ENCODE measurements at places on chromosomes 7 and 10. TPM values are rescaled to one million over a fixed set of nuclear protein-coding genes. Genes with fewer than 3 reads are reported as not detected.

Gene SEMA3E
- total RNA-seq: 4.1 TPM

- no peak for DNase-seq
Measured at GRCh38 chr10:16458166-16458955, 21.6 kb downstream of the PTER start.

GRCh38 chr10:10714327-10714726 is 303.3 kb upstream of the CELF2 start:
- no peak for DNase-seq

Gene CYP26C1
- total RNA-seq: 0.85 TPM

GRCh38 chr10:102718220-102718619 is 3.8 kb downstream of the SFXN2 start:
- no peak for DNase-seq

DNA sequence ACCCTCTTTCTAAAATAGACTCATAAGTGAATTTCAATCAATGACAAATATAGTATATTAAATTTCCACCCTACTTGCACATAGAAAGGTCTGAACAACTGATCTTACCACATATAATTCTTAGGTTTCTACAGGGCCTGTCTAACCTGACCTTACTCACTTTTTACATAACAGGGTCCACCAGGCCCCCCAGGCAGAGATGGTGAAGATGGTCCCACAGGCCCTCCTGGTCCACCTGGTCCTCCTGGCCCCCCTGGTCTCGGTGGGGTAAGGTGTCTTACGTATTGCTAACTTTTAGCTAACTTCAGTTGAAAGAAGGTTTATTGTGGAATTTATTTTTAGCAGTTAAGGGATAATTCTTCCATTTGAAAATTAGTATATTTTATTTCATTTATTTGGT is 5.3 kb downstream of the COL1A2 start:
- DNase-seq: no peak

Gene GGCT
- 21.4 TPM for total RNA-seq

- no peak for DNase-seq
Measured at GRCh38 chr10:22927166-22927565, 687 bp upstream of the ARMC3 start.

Measured in sciatic nerve (tissue), 2 donors.